Articular chondrocyte of knee joint (primary cell): ENCODE measurements at places on chromosomes 3 and 15. TPM values are rescaled to one million over a fixed set of nuclear protein-coding genes. Genes with fewer than 3 reads are reported as not detected.

Gene MYL3
- 0.65 TPM in 1 of 2 replicates, not detected in the other for total RNA-seq

Gene PRTG
- 3.0 and 3.4 TPM in 2 replicates for total RNA-seq

Gene EPB42
- not detected in 2 replicates for total RNA-seq

Gene ANKRD63
- total RNA-seq: not detected in 2 replicates
